ENCODE measurements at places on chromosomes 1 and 21.

DNA sequence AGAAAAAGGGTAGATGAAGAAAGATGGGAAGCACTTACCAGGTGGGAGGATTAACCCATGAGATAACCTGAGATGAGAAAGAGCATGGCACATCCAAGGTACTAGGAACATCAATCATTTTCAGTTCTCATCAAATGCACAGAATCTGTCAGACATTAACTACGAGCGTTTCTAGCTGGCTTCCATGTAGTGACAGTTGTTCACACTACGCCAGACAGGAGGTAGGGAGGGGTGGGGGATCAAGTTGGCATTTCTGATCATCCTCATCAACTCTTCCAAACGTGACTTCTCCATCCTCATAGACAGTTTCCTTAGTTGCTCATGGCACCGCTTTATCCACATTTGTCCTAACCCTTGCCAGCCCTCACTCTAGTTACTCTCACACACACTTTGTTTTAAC, 120.2 kb downstream of the PLD5 start:
- no peak for DNase-seq

GRCh38 chr1:180310095-180310494, 80.0 kb downstream of the LHX4 start:
- DNase-seq, result no peak

- DNase-seq, result no peak
These were observed 85.9 kb downstream of the BCAR3 start for GRCh38 chr1:93595743-93596142.

DNA sequence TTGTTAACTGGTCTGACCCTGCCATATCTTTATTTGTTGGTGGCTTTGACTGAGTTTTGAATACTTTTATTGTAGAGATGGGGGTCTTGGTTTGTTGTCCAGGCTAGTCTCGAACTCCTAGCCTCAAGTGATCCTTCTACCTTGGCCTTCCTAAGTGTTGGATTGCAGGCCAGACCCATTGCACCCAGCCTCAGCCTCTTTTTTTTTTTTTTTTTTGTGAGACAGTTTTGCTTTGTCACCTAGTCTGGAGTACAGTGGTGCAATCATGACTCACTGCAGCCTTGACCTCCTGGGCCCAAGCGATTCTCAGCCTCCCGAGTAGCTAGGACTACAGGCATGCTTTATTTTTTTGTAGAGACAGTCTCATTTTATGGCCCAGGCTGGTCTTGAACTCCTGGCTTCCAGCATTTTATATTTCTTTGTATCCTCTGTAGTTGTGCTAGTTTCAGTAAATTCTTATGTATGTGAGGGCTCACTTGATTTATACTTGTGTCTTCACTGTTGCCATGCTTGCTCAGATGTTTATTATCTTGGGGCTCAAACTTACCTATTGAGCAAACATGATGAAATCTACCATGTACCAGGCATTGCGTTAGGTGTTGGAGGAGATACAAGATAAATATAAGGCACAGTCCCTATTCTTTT, 24.1 kb downstream of the THRAP3 start:
- DNase-seq, result peak; percentile 51

DNA sequence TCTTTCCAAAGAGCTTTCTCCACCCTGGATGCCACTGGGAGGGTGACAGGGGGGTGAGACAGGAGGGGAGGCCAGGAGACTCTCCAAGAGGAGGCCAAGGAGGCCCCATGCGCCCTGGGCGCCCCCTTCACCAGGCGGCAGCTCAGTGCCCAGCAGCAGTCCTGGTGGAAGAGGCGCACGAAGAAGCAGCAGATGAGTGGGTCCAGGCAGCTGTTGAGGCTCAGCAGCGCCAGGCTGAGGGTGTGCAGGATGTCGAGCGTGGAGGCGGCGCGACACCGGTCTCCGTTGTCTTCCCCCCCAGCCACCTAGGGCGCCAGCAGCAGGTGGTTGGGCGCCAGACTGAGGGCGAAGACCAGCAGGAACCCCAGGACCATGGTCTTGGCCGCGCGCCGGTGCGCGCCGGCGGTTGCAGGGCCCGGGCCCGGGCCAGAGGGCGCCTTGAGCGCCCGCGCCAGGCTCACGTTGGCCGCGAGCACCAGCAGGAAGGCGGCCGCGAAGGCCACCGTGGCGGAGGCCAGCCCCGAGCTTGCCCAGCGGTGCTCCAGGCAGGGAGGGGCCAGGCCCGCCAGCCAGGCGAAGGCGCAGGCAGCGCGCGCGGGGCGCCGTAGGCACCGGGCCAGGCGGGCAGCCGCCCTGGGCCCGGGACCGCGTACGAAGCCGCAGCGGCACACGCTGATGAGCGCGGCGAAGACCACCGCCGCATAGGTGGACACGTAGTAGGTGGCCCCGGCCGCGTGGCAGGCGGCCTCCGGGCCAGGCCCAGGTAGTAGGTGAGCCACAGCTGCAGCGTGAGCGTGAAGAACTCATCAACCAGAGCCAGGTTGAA, 8.6 kb downstream of the TMEM35B start:
- DNase-seq, result no peak

- no peak for DNase-seq
These were observed 226.2 kb upstream of the IRF2BP2 start for GRCh38 chr1:234836045-234836681.

DNA sequence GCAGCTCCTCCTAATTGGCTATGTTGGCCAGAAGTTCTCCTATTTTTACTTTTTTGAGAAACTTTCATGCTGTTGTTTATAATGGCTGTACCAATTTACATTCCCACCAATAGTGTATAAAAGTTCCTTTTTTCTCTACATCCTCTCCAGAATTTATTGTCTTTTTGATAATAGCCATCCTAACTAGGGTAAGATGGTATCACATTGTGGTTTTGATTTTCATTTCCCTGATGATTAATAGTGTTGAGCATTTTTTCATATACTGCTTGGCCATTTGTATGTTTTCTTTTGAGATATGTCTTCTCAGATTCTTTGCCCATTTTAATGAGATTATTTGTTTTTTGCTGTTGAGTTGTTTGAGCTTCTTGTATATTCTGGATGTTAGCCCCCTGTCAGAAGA, 46.8 kb downstream of the NTMT2 start:
- no peak for DNase-seq

DNA sequence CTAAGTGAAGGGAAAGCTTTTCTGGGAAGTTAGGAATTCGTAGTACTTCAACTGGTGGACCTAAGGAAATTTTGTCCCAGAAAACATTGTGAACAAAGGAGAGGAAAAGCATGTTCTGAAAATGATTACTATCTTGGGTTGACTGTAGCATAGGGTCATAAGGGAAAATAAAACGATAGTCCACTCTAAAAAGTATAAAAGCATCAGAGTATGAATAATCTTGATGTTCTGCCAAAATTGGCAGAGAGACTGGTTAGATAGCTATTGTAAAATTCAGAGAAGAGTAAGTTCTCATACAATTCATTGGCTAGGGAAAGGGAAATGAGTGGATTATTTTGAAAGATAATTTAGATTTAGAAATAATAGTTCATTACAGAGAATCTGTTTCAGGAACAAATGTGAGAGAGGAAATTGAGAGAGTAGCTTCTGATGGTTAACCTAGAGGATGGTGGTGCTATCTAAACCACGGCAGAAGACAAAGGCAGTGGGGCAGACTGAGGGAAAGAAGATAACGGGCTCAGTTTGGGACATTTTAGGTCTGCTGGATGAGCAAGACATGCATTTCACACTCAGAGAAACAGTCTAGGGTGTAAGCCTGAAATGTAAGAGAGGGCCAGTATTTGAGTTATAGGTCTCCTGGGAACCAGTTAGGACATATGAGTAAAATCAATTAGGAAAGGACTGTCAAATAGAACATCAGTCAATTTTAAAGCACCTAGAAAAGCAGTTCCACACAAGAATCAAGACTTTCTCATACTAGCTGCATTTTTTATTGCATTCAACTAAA, 799.3 kb upstream of the CXADR start:
- peak; percentile 7 for DNase-seq

- no peak for DNase-seq
These were observed 32.6 kb upstream of the RD3 start for GRCh38 chr1:211524521-211524920.

DNA sequence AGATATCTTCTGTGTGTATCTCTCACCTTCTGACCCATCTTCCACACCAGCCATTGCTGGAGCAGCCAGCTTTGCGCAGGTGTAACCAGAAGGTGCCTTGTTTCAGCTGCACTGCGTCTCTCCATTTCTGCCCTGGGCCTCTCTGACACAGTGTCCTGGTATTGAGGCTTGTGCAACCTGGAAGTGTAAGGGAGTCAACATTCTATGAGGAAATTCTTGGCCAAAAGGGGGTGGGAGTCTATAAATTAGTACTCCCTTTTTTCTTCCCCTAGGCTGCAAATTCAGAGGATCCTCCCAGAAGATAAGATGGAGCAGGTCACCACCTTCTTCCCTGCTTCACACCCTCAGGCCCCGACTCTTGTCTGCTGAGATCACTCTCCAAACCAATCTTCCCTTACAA, 109.1 kb downstream of the MRPS6 start:
- no peak for DNase-seq

DNA sequence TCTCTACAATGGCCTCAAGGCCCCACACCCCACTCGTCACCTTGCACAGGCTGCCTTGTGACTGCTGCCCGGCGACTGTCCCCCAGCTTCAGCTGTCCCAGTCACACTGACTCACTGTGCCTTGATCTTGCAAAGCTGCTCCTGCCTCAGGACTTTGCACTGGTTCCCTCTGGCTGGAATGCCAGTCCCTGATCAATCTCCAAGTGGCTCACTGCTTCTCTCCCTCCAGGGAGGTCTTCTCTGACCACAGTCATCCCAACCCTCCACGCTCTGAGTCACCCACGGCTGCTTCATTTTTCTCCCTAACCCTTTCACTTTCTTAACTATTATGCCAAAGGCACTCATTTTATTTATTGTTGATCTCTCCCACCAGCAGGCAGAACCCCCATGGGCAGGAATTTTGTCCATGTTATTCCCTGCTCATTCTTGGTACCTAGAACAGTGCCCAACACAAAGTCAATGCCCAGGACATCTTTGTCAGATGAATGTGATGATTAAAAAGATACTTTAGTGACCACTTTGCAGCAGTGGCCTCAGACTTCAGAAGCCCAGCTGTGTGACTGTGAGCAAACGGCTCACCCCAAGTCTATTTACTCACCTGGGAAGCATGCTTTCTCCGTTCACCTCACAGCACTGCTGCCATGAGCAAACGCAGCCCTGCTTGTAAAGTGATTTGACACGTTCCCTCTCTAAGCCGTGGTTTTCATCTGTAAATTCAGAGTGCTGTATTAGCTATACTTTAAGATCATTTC, 53.4 kb downstream of the ZBTB18 start:
- peak; percentile 96 for DNase-seq

DNA sequence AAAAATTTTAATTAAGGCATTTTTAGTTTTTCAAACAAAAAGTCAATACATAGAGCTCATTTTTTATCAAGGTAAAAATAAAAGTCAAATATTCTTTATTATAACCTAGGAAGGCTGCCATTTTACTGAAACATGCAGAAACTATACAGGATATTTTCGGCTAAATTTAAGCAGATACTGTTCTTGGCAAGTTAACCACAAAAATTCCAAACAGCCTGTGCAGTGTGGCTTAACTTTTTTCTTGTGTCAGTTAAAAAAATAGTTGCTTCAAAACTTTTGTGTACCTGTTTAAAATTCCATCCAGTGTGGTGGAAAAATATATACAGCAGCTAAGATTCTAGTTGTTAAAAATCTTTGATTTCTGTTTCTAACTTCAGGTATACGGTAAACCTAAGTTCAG, 135.0 kb downstream of the ATP5PO start:
- peak; percentile 16 for DNase-seq

- no peak for DNase-seq
These were observed 2.2 kb downstream of the TTC3 start for GRCh38 chr21:37075214-37075770.

DNA sequence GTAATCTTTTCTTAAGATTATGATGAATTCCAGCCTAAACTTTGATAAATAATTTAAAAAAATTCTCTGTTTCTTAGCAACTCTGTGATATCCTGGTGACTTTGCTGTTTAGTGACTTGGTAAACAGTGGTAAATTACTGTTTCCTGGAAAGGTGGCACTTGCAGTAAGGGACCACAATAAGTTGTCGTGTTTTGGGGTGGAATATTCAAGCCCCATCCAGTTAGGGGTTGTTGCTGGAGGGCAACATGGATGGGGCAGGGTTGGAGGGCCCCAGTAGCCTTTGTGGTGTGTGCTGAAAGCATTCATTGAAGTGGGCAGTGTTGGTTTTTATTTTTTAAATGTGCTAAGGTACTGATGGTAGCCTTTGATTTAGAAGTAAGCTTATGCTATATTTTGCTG, 30.3 kb downstream of the PRDM2 start:
- DNase-seq, result no peak

- DNase-seq, result no peak
These were observed 22.0 kb upstream of the DISP3 start for GRCh38 chr1:11456965-11457364.

DNA sequence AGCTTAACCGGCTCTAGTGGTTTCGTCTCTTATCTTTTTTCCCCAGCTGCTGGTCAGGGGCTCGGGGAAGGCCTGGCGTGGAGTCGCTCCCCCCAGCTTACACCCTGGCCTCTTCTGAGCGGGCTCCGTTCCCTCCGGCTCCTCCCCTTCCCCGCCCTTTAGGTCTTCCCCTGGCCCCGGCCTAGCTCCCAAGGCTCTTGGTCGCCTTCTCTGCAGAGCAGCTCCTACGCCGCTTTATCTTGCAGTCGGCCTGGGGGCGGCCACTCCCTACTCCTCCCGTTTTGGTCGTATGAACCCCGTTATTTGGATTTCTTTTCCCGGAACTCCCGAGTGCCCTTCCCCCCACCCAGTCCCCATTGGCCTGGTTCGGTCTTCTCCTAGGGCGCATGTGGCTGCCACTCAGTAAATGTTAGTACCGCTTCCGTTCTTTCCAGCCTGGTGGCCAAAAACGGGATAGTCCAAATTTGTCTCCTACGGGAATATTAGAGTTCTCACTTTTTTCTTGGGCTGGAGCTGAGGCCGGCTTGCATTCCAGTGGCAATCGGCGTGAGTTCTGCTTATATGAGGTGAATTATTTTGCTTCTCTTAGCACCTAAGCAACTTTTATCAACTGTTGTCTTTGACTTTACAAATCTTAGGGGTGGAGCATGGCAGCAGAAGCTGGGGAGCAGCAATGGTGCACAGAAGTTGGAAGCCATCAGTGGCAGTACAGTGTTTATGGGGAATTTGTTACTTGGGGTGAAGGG, 467 bp downstream of the THRAP3 start:
- peak; percentile 89 for DNase-seq

- DNase-seq, result peak; percentile 32
These were observed 30.9 kb downstream of the PRDM2 start for GRCh38 chr1:13730751-13731482.

- no peak for DNase-seq
These were observed 116.0 kb upstream of the CD34 start for GRCh38 chr1:208026880-208027438.

GRCh38 chr21:17467392-17467791, 45.5 kb upstream of the CXADR start:
- DNase-seq, result no peak

GRCh38 chr1:9239622-9240401, 5.2 kb downstream of the H6PD start:
- DNase-seq, result no peak

DNA sequence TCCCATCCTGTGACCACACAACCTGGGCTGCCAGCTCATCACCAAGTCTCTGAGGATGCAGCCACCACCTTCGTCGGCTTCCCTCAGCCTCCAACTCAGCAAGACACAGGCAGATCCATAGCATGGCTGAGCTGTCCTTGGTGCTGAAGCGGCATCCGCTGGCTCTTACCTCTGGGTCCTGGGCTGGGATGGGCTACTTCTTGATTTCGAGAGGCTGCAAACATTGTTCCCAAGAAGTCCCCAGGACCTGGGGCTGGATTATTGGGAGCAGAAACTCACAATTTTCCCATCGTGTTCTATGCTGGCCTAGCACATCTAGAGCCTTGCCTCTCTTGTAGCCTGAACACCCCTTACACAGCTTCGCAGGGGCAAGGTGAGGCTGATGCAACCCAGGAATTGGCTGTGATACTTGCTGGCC, 24.9 kb upstream of the C1QA start:
- DNase-seq, result peak; percentile 65

- DNase-seq, result no peak
These were observed 1191.0 kb upstream of the NCAM2 start for GRCh38 chr21:19807201-19807600.

Measured in AG20443 (cell line).